ENCODE measurements at places on chromosomes 13 and 19. TPM values are rescaled to one million over a fixed set of nuclear protein-coding genes. Genes with fewer than 3 reads are reported as not detected.

CEACAM16 gene
- total RNA-seq: not detected

ZNF358 gene
- 25.2 TPM for total RNA-seq

CPAMD8 gene
- total RNA-seq: not detected

PSG11 gene
- not detected for total RNA-seq

KCNJ14 gene
- total RNA-seq: 0.79 TPM

ZNF66 gene
- total RNA-seq: not detected

PBX4 gene
- total RNA-seq: not detected

HSD17B14 gene
- not detected for total RNA-seq

ZNF837 gene
- 0.08 TPM for total RNA-seq

SLC25A23 gene
- 39.5 TPM for total RNA-seq

KASH5 gene
- not detected for total RNA-seq

TIMM29 gene
- total RNA-seq: 32.1 TPM

KIR3DL2 gene
- not detected for total RNA-seq

VN1R2 gene
- not detected for total RNA-seq

VSTM1 gene
- total RNA-seq: 0.74 TPM

TUBA3C gene
- 189 TPM for total RNA-seq

RAB20 gene
- 7.6 TPM for total RNA-seq

MCEMP1 gene
- total RNA-seq: not detected

All from HT1080 (cell line).